ENCODE measurements at places on chromosomes 11 and 22.
A peak's percentile ranks its signal among the peaks of the same experiment; 100 is the strongest.

- no peak for DNase-seq
Measured at GRCh38 chr22:18042685-18043084, 18.3 kb upstream of the MICAL3 start.

DNA sequence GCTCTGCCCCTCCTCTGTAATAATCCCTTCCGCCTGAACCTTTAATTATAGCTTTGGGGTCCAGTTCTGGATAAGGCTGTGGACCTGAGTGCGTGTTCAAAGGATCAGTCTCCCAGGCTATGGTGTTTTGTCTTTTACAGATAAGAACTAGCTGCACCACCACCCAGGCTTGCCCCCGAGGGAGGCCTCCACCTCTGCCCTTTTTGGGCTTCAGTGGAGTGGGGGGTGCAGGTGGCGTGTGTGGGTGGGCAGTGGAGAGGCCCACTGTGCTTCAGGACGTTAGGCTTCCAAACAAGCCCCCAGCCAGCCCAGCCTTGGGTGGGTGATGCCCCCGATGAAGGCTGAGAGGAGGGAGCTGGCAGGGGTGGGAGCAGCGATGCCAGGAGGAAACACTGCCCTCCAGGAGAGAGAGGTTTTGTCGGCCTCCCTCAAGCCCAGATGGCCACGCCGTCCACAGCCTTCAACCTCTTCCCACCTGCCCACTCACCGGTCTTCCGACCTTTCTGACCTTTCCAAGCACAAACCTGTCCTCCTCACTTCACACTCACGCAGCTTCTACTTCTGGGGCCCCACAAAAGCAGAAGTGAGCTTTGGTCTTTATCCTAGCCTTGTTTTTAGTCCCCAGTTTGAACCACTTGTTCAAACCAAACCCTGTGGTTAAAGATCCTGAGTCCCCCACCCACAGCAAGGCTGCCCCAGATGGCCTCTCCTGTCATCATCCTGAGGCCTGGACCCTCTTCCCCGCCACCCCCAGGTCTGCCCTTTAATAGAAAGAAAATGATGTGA, 20.4 kb downstream of the PSMD13 start:
- no peak for DNase-seq

DNA sequence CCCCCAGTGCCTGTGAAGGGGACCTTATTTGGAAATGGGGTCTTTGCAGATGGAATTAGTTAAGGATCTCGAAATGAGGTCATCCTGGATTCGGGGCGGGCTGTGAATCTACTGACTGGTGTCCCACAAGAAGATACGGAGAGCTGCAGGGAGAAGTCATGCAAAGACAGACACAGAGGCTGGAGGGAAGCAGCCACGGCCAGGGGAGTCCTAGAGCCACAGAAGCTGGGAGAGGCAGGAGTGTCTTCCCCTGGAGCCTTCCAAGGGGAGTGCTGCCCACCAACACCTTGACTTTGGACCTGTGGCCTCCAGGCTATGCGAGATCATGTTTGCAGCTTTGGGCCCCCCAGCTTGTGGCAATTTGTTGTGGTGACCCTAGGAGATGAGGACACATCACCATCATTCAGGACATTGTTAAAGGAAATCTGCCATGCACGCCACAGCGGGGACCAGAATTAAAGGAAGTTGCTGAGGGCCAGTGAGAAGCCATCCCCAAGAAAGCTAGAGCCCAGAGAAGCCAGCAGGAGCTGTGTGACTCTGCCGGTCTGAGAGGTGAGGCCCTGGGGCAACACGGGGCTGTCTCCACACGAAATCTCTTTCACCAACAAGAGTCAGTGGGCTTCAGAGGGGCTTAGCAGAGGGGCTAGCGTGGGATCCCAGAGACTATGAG, 434.7 kb downstream of the BRD1 start:
- no peak for DNase-seq

DNA sequence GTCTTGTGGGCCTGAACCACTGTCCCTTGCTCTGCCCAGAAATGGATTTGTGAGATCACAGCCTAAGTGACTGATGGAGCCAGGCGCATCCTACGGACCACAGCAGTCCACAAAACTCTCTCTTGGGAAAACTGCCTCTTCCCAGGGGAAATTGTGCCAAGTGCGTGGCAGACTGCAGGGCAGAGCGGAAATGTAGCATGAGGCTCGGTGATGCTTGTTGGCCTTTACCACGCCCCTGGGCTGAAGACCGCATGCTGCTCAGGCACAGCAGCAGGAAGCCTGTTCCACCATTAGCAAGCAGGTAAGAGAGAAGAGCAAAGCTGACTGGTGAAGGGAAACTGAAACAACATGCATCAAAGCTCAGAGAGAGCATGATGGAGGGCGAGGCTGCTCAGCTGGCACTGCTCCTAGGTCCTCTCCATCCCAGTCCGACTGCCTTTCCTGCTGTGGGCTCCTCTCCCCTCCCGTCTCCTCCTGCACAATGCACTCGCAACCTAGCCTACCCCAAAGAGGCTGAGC, 26.5 kb upstream of the SCARF2 start:
- DNase-seq: peak; percentile 77

DNA sequence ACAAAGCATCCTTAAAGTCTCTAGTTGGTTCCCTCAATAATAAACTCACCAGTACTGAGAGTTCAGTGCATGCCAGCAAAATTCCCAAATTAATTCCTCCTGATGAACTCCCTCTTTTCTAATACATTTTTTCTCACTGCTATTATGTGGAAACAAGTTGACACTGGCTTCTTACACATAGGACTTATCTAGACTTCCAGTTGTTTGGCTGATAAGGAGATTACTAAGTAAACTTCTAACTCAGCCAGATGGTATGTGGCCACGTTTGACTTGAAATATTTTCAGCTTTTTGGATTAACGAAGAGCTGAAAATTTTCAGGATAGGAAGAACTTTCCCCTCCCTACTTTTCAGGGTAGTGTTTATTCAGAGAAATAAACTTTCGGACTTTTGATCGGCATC, 1154.2 kb upstream of the TENM4 start:
- no peak for DNase-seq

DNA sequence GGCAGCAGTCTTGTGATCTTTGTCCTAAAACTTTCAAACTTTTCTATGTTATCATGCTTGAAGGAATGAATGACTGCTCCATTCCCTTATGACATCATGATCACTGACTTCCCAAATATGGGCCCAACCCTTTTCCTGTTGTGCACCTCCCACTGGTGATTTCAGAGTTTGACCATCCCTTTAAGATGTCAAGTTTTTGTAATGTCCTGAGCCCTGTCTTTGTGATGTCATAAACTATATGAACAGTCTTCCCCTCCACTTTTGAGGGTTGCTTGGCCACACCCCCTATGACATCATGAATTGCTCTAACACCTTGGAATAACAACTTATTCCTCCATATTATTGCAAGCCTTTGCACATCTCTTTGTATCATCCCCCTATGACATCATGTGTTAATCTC, 16.5 kb upstream of the NUCB2 start:
- DNase-seq: no peak

- no peak for DNase-seq
Measured at GRCh38 chr11:45660729-45661438, 4.5 kb downstream of the CHST1 start.

DNA sequence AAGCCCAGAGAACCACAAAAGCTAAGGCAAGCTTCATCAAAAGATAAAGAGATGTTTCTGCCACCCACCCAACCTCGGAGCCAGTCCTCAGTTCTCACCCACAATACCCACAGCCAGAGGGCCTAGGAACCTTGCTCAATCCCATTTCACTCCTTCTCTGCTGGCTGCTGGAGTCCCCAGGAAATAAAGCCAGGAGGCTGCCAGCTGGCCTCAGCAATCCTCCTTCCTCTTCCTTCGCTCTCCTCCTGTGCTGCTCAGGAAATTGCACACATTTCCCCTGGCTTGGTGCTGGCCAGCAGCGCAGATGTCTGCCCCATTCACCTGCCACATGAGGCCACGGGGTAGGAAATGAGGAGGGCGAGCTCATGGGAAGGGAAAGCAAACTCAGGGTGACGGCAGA, 91.8 kb upstream of the LDLRAD3 start:
- no peak for DNase-seq

DNA sequence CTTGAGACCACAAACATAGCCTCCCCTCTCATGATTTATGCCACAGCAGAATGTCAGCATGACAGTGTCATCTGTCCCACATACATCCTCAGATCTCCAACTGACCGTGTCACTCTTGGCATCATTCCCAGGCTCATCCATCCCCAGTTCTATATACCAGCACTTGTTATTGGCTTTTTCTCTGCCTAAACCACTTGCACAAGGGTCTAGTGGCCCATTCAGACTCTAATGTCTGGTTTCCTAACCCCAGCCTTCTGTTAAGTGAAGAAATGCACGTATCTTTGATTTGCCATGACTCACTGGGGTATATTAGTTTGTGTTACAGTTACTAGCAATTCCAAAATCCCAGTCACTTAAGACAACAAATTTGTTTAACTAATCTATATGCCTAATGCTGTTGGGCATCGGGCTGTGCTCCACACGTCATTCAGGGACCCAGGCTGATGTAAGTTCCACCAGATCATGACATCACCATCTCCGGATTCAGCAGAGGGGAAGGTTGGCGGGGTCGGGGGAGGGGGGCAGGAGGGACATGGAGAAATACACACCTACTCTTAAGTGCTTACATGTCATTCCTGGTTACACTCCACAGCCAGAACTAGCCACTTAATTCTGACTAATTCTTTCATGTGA, 517.4 kb downstream of the BUD13 start:
- no peak for DNase-seq

- peak; percentile 99 for DNase-seq
Measured at GRCh38 chr11:9314291-9315077, at the start of gene TMEM41B. TMEM41B (minus strand) TSS chr11:9314593; CDS start chr11:9314441, 152 bp downstream.

DNA sequence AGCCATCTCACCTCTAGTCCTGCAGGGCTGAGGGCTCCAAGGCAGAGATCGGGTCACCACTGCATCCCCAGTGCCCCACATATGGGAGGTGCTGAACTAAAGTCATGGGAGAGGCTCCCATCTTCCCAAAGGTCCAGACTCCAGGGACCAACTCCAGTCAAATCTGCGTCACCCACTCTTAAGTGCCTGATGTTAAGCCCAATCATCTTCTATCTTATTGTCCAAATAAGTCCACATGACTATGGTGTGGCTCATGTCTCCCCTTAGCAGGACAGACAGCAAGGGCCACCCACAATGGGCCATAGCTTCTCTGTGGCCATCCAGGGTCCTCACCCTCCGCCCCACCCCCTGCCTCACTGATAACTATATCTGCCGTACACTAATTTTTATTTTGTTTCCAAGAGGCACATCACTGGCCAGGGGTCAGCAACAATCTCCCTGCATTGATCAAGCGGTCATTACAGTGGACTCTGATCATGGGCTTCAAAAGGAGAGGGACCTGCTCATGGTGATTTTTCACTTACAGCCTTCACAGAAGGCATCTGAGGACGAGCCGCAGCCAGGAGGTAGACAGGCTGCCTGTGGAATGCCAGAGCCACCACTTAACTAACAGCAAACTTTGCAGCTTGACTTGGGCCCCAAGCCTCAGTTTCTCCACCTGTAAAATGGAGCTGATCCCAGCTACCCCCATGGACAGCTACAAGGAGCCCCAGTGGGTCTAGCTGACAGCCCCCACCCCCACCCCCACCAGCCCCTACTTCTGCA, 23.3 kb downstream of the MYH9 start:
- no peak for DNase-seq

DNA sequence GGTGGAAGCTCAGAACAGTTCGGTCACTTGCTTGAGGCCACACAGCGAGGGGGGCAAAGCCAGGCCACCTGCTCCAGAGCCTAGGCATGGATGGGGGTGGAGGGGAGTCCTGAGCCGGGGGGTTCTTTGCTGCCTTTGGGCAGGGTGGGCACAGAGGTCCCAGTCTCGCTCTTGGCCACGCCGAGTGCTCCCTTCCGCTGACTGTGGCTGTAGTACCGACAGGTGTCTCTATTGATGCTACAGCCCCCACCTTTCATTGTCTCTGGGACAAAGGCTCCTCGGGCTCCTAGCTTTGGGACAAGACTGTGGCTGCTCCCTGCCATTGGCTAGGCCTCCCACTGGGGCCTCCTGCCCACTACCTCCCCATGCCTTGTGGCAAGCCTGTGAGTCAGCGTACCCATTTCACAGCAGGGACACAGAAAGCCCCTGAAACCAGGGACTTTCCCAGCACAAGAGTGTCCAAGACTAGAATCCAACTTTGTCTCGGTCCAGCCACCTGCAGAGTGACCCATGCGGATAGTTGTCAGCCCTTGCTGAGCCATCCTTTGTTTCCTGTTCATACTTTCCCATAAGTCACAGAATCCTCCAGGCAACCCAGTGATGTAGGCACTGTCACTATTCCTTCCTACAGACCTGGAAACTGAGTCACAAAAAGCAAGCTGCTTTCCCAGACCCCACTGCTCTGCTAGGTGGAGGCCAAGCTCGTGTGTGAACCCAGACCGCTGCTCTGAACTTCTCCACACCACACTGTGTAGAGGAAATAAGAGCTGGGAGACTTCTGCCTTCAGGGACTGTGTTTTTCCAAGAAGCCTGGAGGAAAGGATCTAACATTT, 17.2 kb downstream of the MYEOV start:
- no peak for DNase-seq

- no peak for DNase-seq
Measured at GRCh38 chr22:29944339-29944738, 61.4 kb downstream of the MTMR3 start.

GRCh38 chr11:108906329-108906728, 241.5 kb downstream of the DDX10 start:
- no peak for DNase-seq

- no peak for DNase-seq
Measured at GRCh38 chr22:36042240-36042639, 13.6 kb upstream of the RBFOX2 start.
